ENCODE measurements at places on chromosomes 12 and 14.
A peak's percentile ranks its signal among the peaks of the same experiment; 100 is the strongest.

- no peak for DNase-seq
Observed at GRCh38 chr12:52975204-52975603, 26.3 kb downstream of the KRT18 start.

DNA sequence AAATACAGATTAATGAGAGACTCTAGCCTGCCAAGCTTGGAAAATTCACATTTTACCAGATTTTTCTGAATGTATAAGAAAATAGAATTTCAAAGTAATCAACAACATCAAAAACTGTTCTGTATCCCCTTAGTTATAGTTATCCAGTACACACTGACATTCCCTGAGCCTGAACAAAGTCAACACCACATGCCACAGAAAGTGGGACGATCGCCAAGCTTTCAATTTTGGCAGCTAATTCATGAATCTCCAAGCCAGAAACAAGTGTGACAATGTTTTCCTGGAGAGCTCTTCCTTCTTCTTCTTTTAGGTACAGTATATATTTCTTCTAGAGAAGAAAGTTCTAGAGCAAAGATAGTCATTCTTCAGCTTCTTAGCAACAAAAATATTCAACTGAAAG is 290.2 kb downstream of the PRKD1 start:
- no peak for DNase-seq

DNA sequence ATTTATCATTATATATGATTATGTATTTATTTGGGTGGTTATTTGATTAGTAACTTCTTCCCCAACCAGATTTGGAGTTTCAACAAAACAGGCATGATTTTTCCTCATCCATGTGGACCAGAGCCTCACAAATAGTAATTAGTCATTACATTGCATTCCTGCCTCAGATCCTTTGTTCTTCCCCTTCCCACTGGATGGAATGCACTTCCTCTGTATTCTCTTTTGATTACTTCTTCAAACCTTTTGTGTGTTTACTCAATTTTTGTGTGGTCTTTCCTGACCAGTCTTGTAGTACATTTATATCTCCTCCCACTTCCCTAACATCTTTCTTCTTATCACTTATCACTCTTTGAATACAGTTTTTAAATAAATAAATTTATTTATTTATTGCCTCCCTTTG is 15.5 kb downstream of the SYT1 start:
- no peak for DNase-seq

GRCh38 chr14:22811722-22812121 is 3.5 kb downstream of the SLC7A7 start:
- DNase-seq = no peak

GRCh38 chr14:94136575-94137331 is 7.3 kb upstream of the IFI27L2 start:
- DNase-seq = no peak

DNA sequence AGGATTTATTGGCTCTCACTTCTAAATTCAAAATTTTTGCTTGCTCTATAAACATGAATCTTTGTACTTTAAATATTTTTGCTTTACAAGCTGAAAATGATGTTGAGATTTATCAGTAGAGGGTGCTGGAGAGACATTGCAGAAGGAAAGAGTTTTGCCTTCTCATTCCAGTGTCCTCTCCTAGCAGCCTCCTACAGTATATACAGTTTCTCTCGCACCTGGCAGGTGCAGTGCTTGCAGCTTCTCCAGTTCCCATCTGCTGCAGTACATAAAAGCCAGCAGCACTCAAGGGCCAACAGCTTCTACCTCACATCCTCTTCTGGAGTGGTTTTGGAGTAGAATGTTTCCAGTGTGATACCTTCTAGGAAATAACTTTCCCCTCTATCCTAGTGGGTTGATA is 601.8 kb upstream of the ATXN7L3B start:
- peak; percentile 63 for DNase-seq

DNA sequence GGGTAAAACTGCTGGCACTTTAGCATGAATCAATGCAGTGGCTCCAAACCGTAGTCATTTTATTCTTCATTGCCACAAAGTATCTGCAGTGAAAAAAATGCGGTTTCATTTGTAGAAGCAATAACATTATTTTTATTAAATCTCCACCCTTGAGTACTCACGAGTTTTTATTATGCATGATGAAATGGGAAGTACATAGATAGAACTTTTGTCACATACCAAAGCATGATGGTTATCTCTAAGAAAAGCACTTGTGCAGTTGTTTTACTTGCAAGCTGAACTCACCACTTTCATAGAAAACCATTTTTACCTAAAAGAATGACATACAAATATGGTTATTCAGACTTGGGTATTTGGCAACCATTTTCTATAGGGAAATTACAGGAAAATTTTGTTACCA is 90.3 kb downstream of the PELI2 start:
- DNase-seq = no peak

GRCh38 chr14:32473464-32473855 is 144.4 kb downstream of the AKAP6 start:
- DNase-seq = no peak

- DNase-seq = no peak
Observed at GRCh38 chr12:122840580-122841513, 5.6 kb downstream of the HIP1R start.

GRCh38 chr14:38073641-38074040 is 134.1 kb upstream of the SSTR1 start:
- no peak for DNase-seq

- no peak for DNase-seq
Observed at GRCh38 chr14:35341751-35342488, 49.7 kb downstream of the PSMA6 start.

DNA sequence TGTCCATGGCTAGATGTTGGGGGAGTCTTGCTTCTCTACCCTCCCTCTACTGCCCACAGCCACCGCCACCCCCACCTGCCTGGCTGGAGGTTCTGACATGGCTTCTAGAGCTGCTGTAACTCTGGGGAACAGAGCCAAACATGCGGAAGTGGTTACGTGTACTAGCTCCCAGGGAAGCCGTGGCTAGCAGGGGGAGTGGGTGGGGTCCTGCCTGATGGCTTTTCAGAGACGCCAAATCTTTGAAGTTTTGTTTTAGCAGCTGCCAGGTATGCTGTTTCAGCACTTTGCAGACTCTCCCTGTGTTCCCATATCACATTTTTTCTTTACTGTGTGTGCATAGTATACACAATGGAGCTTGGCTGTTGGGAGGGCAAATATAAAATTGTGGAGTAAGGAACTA is 150.3 kb downstream of the TGFB3 start:
- no peak for DNase-seq

GRCh38 chr14:56027916-56028712 is 90.1 kb upstream of the PELI2 start:
- no peak for DNase-seq

DNA sequence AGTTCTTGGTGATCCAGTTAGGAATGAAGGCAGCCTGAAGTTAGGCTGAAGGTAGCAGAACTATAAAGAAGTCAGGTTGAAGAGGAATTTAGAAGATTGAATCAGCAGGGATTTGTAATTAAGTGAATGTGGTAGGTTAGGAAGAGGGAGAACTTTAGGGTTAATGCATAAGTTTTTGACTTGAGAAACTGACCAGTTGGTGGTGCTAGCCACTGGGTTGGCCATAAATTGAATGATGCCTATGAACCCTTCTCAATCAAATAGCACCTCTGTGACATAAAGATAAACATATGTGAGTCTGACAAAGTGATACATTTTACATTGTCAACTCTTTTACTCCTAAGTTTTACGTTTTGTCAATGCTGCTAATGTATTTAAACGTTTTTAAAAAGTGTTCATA is 290.6 kb upstream of the NAV3 start:
- DNase-seq = no peak

DNA sequence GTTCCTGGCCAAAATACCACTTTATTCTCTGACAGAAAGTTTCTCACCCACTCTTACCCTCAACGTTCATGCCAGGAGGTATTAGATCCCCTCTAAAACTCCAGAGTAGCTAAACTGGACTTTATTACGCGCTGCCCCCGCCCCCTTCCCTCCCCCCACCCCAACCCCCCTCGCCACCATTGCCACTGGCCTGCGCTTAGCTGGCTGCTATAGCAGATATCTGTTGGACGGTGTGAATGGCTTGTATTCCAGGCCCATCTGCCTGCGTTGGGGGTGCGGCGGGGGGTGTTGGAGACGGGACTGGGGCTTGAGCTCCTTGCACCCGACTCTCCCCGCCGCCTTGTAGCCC is 564 bp upstream of the THTPA start:
- DNase-seq = no peak

GRCh38 chr12:39632670-39633069 is 13.1 kb upstream of the ABCD2 start:
- no peak for DNase-seq

GRCh38 chr12:119678459-119678858 is 10.5 kb downstream of the PRKAB1 start:
- DNase-seq = no peak

- peak; percentile 67 for DNase-seq
Observed at GRCh38 chr12:16599081-16599480, 6.9 kb downstream of the LMO3 start.

DNA sequence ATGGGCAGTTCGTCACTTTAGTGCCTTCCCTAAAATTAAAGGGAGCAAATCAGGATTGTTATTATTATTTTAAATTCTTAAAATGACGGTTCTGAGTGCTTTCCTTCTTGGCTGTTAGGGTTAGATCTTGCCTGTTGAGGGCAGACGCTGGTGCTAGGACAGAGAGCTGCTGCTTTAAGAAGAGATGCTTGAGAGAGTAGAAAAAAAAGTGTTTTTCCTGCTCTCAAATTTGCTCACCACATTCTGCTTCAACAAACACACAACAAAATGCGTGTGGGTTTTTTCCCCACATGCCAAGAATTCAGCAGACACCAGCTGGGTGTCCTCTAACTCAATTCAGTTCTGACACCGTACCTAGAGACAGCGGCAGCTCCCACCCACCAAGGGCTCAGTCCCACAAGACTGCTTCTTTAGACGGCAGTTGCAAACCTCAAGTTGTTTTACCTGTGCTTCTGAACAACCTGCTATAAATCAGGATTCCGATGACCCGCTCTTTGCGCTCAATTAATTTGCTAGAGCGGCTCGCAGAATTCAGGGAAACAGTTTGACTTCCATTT is 75.8 kb upstream of the RIN3 start:
- DNase-seq = no peak

All from NCI-H1417 treated with DMSO at 0.1 percent for 48 hours (cell line).